Activated naive CD4-positive, alpha-beta T cell treated with anti-CD3 and anti-CD28 coated beads, Interleukin-2, amount 10 ng/mL, durations not matched to agents 7 days and 5 days (primary cell): ENCODE measurements at places on chromosomes 16 and 17.

- no peaks in the 10 kb centered on the region for H3K36me3 ChIP-seq
- H3K4me1 ChIP-seq, result no peaks in the 10 kb centered on the region
- H3K27me3 ChIP-seq, result no peaks in the 10 kb centered on the region
- peak overlapping the region; percentile 78 for H3K27ac ChIP-seq
- H3K4me3 ChIP-seq, result peak overlapping the region; percentile 3
Measured at GRCh38 chr16:53913099-53913870, 209.3 kb downstream of the FTO start.

DNA sequence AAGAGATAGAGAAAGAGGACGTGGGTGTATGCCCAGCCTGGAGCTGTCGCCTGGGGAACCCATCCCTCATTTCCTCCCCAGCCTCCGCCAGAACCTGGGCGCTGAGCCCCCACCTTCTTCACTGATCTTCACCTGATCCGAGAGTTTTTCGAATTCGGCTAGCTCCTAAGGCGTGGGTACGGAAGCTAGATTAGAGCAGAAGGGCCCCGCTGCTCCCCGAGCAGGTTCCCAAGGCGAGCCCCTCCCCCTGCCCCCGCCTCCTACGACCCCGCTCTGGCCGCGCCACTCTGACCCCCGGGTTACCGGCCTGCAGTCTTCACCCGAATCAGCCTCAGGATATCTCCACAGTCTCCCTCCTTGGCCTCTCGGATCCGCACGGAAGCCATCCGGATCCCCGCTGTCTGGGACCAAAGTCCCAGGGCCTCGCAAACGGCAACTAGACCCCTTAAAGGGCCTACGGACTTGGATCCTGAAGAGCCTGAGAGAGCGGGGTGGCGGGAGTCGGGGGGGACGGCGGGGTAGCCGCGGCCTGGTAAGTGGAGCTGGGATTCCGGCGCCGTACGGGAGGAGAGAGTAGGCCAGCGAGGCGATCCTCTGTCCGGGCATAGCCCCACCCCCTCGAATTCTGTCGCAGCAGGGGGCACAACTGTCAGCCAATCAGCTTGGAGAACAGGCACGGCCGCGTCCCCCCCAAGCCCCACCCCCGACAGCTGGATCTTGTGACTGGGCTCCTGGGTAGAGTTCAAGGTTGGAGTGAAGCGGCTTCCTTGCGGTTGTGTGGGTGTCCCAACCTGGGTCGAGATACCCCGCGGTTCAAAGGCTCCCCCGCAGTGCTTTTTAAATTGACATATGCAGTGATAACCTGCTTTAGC lies at the start of gene SAT2:
Gene SAT2, minus strand, starts transcription at position 572 of the 872 bp plus-strand sequence. Its CDS starts 186 bp downstream, at position 386.
- H3K27me3 ChIP-seq, result peaks cover 7% of the 10 kb centered on the region
- DNase-seq, result peak; percentile 93
- H3K27ac ChIP-seq, result peak within 1 kb of the TSS; percentile 71
- peak within 1 kb of the TSS; percentile 91 for H3K4me3 ChIP-seq
- peaks cover 4% of the 10 kb centered on the region for H3K36me3 ChIP-seq
- H3K4me1 ChIP-seq, result peaks cover 20% of the 10 kb centered on the region

GRCh38 chr17:78925234-78925633 lies at the start of gene TIMP2:
TSS of gene TIMP2 (minus strand) at chr17:78925387. CDS start at chr17:78925088, 299 bp downstream.
- H3K27ac ChIP-seq, result no peak within 1 kb of the TSS
- H3K4me1 ChIP-seq, result peaks cover 11% of the 10 kb centered on the region
- peaks cover 91% of the 10 kb centered on the region for H3K27me3 ChIP-seq
- peak within 1 kb of the TSS; percentile 46 for H3K4me3 ChIP-seq

DNA sequence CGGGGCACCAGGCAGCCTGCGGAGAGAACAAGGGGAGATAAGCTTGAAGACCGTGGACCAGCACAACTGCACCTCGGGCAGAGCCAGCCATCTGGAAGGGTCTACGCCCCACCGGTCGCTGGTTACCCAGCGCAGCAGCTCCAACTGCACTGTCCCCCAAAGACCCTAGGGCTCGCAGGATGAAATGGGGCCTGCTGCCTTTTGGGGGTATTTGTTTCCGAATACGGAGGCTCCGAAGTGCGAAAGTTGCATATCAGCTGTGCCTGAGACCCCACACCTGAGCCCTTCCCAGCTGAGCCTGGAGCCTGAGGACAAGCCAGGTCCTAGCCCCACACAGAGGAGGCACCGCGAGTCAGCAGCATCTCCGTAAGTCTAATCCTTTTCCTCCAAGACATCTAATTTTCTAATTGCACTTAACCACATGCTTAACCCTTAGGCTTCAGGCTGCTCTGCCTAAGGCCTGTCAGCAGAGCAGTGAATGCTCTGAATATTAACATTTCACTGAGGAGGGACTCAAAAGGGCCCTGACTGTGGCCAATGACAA lies 4.0 kb downstream of the KIFC3 start:
- H3K27me3 ChIP-seq, result peaks cover 70% of the 10 kb centered on the region
- peaks cover 28% of the 10 kb centered on the region for H3K4me1 ChIP-seq
- H3K4me3 ChIP-seq, result no peak overlapping the region
- H3K36me3 ChIP-seq, result peaks cover 3% of the 10 kb centered on the region

DNA sequence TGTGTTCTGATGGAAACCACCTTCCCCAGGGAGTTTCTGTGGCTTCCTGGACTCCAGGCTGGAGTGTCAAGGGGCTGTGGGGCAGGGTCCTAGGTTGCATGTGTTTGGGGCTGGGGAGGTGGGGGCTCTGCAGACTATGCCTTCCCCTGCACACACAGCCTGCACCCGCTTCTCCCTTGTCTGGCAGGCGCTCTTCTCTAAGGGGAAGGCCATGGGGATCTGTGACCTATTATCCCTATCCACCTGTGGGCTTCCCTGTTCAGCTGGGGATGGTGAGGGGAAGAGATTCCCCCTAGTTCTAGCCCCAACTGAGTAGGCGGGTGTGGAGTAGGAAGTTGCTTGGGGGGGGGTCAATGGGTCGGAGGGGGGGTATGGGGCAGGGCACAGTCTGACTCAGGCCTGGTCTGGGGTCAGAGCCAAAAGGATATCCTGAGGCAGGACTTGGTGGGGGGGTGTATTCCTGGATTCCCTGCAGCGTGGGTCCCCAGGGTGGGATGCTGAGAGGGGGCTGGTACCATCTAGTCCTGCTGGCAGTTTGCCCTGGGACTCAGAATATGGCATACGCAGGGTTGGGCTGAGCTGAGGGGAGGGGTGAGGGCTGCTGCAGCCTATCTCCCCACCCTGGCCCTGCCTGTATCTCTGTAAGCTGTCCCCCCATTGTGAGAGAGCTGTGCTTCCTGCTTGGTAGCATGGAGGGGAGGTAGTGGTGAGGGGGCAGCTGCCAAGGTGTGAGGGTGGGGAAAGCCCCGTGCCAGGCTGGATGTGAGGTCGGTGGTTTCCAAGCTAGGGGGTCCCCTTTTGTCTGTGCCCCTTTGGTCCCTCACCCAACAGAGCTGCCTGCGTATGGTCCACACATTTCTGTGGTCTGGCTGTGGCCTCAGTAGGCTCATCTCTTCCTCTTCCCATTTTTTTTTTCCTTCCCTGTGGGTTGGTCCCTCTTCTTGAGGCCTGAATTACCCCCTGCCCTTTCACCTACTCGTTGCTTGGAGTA lies 14.7 kb downstream of the RARA start:
- H3K27ac ChIP-seq, result peak overlapping the region; percentile 91
- peaks cover 38% of the 10 kb centered on the region for H3K36me3 ChIP-seq
- H3K27me3 ChIP-seq, result no peaks in the 10 kb centered on the region
- H3K4me3 ChIP-seq, result peak overlapping the region; percentile 94
- peaks cover 84% of the 10 kb centered on the region for H3K4me1 ChIP-seq

DNA sequence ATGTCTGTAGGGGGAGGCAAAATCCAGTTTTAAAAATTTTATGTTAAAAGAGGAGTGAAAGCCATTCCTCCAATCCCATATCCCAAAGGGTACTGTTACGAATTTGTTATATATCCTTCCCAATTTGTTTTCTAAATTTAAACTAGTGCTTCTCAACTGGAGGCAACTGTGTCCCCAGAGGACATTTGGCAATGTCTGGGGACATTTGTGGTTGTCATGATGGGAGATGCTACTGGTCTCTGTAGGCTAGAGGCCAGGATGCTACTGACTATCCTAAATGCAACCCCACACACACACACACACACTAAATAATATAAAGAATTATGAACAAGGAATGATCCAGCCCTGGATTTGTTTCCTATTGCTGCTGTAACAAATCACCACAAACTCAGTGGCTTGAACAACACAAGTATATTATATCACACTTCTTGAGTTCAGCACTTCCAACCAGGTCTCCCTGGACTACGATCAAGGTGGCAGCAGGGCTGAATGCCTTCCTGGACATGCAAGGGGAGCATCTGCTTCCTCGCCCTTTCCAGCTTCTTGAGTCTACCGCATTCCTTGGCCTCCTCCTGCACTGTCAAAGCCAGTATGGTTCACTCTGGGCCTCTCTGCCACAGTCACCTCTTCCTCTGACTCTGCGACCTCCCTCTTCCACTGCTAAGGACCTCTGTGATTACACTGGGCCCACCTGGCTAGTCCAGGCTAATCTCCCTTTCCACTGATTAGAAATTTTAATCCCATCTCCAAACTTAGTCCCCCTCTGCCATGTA lies 30.1 kb downstream of the ARHGAP17 start:
- H3K4me3 ChIP-seq, result no peak overlapping the region
- no peak overlapping the region for H3K27ac ChIP-seq
- H3K36me3 ChIP-seq, result peaks cover 13% of the 10 kb centered on the region
- peaks cover 37% of the 10 kb centered on the region for H3K4me1 ChIP-seq

- no peak for DNase-seq
- no peak overlapping the region for H3K4me3 ChIP-seq
- H3K27me3 ChIP-seq, result peaks cover 83% of the 10 kb centered on the region
Measured at GRCh38 chr17:8022360-8023003, 16.4 kb upstream of the ALOX15B start.

DNA sequence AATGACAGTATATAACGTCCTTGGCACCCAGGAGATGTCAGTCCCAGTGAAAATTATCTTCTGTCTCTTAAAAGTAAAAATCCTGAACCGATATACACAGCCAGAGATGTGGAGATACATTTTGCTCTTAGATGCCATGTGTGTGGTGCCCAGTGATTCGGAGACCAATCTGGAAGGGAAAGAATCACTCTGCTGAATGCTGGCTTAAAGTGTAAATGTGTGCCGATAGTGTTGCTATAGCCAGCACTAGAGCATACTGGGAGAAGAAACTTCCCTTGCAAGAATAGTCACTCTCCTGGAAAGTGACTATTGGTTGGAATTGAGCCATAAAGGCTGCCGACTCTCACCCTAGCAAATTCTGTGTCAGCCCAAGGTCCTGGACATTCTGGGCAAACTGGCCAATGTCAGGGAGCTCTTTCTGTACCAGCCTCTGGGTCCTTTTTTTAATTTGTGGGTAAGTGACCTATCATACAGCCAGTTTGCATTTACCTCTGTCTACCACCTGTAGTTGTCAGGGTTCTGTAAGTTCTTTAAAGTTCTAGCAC lies 44.2 kb upstream of the HNF1B start:
- DNase-seq, result no peak
- H3K27ac ChIP-seq, result no peak overlapping the region
- peaks cover 4% of the 10 kb centered on the region for H3K4me1 ChIP-seq

DNA sequence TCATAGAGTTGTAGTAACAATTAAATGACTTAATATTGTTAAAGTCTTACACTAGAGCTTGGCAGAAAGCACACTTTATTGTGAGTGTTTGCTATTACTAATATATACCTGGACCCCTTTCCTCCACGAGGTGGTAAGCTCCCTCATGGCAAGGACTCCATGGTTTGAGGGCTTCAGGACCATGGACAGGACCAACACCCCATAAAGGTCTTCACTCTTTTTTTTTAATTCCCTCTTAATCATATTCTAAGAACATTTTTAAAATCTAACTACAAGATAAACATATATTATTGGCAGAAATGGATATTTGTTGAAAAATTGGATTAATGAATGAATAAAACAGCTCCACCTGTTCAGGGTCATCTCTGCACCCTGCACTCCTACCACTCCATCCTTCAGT lies 154.5 kb downstream of the CBLN1 start:
- H3K4me1 ChIP-seq, result no peaks in the 10 kb centered on the region
- H3K27me3 ChIP-seq, result no peaks in the 10 kb centered on the region
- no peak for DNase-seq
- H3K36me3 ChIP-seq, result no peaks in the 10 kb centered on the region
- H3K4me3 ChIP-seq, result no peak overlapping the region
- no peak overlapping the region for H3K27ac ChIP-seq

GRCh38 chr17:1072551-1072961 lies 75.6 kb downstream of the TIMM22 start:
- no peaks in the 10 kb centered on the region for H3K27me3 ChIP-seq
- DNase-seq, result no peak
- no peak overlapping the region for H3K27ac ChIP-seq
- H3K4me1 ChIP-seq, result no peaks in the 10 kb centered on the region
- H3K4me3 ChIP-seq, result no peak overlapping the region
- H3K36me3 ChIP-seq, result peaks cover 30% of the 10 kb centered on the region

- no peak overlapping the region for H3K4me3 ChIP-seq
- no peak overlapping the region for H3K27ac ChIP-seq
- H3K36me3 ChIP-seq, result peaks cover 5% of the 10 kb centered on the region
- peaks cover 2% of the 10 kb centered on the region for H3K4me1 ChIP-seq
- no peak for DNase-seq
Measured at GRCh38 chr16:81612351-81613163, 166.5 kb upstream of the PLCG2 start.

- H3K36me3 ChIP-seq, result peaks cover 49% of the 10 kb centered on the region
- H3K4me3 ChIP-seq, result peak within 1 kb of the TSS; percentile 96
- peaks cover 31% of the 10 kb centered on the region for H3K4me1 ChIP-seq
- H3K27me3 ChIP-seq, result no peaks in the 10 kb centered on the region
- DNase-seq, result peak; percentile 81
- H3K27ac ChIP-seq, result peak within 1 kb of the TSS; percentile 97
Measured at GRCh38 chr17:75843577-75844529, at the start of gene UNC13D. TSS of gene UNC13D (minus strand) at chr17:75844404. CDS start at chr17:75844337, 67 bp downstream.

DNA sequence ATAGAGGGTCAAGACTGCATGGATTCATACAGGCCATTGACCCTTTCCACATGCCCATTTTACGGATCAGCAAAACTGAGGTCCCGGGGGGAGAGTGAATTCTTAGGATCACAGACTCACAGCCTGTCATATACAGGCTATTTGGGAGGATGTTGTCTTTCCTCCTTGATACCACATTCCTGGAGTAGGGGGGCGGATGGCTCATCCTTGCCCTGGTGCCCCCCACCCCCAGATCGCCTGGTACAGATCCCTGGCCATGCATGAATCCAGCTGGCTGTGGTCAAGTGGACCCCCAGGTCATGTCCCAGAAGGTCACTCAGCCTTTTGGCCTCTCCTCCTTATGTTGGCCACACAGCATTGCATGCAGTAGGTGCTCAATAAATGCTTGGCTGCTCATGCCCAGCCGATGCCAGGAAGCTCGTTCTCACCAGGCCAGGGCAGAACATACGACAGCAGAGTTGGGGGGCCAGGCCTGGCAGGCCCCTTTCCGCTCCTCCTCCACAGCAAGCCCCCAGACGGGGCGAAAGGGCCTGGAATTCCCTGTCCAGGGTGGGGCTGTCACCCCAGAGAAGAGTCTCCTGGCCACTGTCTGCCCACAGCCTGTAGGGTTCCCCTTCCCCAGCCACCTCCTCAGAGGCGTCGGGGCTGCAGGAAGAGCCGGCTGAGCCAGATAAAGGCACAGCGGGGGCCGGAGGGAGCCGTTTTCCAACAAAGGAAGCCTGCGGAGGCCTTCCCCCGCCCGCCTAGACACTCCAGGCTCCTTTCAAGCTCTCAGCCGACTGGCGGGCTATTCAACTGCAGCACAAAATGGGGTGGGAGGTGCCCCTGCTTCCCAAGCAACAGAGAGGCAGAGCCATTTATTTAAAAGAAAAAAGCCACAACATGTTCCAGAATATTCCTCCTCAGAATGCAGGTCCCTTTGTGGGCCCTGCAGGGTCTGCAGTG lies 215.7 kb upstream of the CIBAR2 start:
- no peak overlapping the region for H3K4me3 ChIP-seq
- no peak overlapping the region for H3K27ac ChIP-seq
- H3K4me1 ChIP-seq, result peaks cover 5% of the 10 kb centered on the region
- H3K36me3 ChIP-seq, result no peaks in the 10 kb centered on the region
- DNase-seq, result no peak
- H3K27me3 ChIP-seq, result peaks cover 48% of the 10 kb centered on the region

GRCh38 chr16:19031738-19032137 lies 35.7 kb upstream of the COQ7 start:
- H3K36me3 ChIP-seq, result no peaks in the 10 kb centered on the region
- no peak for DNase-seq
- no peaks in the 10 kb centered on the region for H3K4me1 ChIP-seq
- H3K27ac ChIP-seq, result no peak overlapping the region
- H3K27me3 ChIP-seq, result peaks cover 4% of the 10 kb centered on the region
- no peak overlapping the region for H3K4me3 ChIP-seq
